ENCODE measurements at places on chromosomes 11 and 22. TPM values are rescaled to one million over a fixed set of nuclear protein-coding genes. Genes with fewer than 3 reads are reported as not detected.

GRCh38 chr11:69244266-69244665 lies 49.7 kb upstream of the MYEOV start:
- DNase-seq: no peak

DNA sequence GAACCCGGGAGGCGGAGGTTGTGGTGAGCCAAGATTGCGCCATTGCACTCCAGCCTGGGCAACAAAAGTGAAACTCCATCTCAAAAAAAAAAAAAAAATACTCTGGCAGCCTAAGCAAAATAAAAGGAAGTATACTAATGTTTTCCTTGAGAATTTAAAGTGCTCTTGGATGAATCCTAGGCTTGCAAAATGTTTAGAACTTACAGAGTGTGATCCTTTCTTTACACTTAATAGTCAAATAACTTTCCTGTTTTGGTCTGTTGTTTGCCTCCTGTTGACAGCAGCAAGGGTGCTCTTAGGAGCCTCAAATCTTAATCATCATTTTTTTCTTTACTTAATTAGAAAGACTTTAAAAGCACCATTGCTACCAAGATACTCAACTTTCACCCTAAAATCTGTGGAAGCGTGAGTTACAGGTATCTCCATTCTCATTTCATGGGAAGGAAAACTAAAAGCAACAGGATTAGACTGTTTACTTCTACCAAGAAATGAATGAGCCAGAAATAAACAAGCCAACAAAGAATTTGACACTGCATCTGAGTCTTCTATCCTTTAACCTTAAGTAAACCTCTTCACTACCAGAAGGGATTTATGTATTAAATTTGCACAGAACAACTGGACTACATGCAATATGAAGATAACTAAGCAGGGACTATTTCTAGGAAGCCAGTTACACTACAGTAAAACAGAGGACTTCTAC lies 38.7 kb upstream of the CRTAM start:
- DNase-seq: peak; percentile 45

GRCh38 chr11:122069707-122070360 lies 46.2 kb downstream of the BLID start:
- DNase-seq: peak; percentile 80

TRIM51 gene
- not detected for total RNA-seq

DNA sequence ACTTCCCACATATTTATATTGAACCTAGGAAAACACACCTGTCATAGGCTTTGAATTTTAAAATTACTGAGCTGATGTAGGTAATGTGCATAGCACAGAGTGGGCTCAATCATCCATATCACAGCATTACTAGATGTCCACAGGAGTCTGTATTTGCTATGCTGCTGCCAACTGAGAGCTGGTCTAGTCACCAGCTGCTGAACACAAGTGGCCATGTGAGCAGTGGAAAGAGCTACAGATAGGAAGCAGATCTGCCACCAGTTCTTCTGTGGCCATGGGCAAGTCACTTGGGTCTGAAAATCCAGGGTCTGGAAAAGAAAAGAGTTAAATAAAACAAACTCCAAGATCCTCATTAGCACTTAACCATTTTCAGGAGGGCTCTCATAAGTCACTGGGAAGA lies 91.8 kb downstream of the APIP start:
- DNase-seq: no peak

All from fibroblast of villous mesenchyme (primary cell).